ENCODE measurements at places on chromosomes 16 and 17.

- no peak for DNase-seq
These were observed 176.2 kb upstream of the FAM20A start for GRCh38 chr17:68777243-68777855.

DNA sequence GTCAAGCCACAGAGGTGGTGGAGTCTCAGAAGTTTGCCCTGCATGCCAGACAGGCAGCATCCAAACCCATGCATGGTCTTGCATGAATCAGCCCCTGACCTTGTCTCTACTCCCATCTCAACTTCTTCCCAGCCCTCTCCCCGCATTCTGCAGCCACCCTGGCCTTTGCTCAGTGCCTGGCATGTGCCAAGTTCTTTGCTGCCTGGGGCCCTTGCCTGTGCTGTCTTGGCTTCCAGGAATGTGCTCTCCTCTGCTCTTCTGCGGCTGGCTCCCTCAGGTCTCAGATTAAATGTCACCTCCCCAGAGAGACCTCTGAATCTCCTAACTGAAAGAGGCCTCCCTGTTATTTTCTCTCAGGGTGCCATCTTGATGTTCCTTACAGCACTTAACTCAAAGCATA is 17.6 kb downstream of the DRC3 start:
- DNase-seq = no peak

- peak; percentile 83 for DNase-seq
These were observed 18.8 kb downstream of the NCBP3 start for GRCh38 chr17:3827124-3827773.

DNA sequence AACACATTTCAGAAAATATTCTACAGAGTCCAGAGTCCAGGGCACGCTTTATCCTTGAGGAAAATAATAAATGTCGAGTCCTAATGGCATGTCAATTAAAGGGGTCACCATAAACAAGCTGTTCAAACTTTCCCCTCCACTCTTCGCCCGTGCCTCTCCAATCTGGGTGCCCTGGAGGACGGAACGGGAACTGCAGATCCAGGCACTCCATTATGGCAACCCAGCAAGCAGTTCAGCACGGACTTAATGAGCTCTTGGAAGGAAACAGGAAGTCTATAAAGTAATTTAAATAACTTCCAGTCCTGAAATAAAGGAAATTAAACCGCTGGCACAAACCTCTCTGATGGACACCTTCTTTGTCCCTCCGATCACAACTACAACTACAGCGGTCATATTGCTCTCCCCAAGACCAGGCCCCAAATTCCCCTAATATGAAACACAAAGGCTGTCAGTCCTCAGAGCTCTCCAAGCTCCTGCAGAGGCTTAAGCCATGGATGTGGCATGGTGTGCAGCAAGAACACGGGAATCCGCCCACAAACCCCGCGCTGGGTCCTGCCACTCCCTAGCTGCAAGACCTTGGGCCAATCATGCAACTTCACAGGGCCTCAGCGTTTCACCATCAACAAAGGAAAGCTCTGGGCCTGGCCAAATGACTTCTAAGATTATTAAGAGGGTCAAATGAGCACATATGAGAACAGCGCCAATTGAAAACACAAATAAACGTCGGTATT is 52.6 kb downstream of the ZFHX3 start:
- DNase-seq = no peak

DNA sequence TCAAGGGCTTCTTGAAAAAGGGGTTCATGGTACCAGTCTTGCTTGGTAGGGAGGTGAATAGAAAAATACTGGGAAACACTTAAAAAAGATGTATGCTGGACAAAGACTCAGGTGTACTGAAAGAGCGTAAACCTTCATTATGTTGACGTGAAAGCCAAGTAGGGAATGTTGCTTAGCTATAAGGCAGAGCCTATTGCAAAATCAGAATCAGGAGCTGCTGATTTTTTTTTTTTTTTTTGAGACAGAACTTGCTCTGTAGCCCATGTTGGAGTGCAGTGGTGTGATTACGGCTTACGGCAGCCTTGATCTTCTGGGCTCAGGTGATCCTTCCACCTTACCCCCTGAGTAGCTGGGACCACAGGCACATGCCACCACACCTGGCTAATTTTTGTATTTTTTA is 3.9 kb downstream of the TMEM94 start:
- no peak for DNase-seq

GRCh38 chr16:11198828-11199227 is 57.2 kb downstream of the SOCS1 start:
- DNase-seq = no peak

DNA sequence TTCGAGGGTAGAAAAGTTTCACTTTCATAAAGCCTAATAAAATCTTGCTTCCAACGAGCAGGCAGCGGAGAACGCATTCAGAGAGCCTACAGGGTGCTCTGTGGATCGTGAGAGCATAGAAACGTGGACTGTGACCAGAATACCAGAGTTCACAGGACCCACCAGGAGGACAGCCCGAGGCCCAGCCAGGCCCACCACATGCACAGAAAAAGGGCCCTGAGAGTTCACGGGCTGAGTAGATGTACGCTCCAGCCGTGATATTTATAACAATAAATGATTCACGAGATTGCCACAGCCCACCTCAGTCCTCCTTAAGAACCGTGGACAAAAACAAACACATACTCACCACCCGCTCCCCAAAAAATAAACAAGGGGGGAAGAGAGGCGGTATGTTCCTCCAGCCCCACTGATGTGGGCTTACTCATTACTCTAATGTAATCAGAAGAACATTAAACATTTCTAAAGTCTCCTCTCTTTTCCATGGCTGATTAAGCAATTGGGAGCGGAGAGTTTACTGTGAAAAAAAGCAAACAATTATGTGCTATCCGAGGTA is 207.2 kb downstream of the C16orf78 start:
- DNase-seq = no peak

DNA sequence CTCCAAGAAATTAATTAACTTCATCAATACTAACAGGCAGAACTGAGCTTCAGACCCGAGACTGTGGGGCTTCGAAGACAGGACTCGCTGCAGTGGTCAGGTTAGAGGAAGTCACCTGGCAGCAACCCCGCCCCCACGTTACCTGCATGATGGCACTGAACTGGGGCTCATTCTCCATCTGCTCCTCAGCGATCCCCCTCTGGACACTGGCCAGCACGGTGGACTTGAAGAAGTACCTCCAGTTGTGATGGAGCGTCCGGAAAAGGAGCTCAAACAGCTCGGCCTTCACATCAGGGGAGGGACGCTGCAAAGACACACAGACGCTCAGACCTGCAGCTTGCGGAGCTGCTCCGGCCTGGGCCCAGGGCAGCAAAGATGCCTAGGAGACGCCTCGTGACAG is 40.9 kb upstream of the GSG1L start:
- DNase-seq = no peak

DNA sequence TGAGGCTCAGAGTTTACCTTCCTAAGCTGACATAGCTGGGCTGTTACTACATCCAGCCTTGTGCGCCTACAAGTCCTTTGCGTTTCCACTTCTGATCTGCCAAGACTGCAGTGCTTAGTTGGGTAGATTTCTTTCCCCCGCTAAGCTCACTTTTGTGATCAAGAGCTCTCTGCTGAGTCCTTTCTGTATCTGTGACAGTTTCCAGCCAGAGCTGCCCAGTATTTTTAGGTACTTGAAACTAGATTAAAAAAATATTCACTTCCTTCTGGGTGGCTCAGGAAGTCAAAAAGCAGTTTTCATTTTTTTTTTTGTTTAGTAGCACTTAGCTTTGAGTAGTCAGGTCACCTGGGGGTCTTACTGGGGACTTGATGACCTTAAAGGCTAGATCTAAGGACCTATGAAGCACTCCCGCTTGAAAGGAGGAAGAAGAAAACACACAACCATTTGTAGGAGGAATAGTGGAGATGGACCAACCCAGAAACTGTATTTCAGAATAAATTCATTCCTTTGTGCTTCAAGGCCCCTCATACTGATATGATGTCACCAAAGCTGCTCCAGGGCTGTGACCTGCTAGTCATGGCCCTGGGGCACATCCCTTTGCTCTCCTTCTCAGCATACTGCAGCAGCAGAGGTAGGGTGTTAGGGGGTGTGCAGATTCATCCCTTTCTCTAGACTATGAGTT is 75.6 kb upstream of the HNF1B start:
- no peak for DNase-seq

GRCh38 chr16:19599968-19600716 is 44.6 kb downstream of the VPS35L start:
- DNase-seq = no peak

GRCh38 chr17:8382880-8383142 is 182 bp downstream of the RPL26 start:
- no peak for DNase-seq

DNA sequence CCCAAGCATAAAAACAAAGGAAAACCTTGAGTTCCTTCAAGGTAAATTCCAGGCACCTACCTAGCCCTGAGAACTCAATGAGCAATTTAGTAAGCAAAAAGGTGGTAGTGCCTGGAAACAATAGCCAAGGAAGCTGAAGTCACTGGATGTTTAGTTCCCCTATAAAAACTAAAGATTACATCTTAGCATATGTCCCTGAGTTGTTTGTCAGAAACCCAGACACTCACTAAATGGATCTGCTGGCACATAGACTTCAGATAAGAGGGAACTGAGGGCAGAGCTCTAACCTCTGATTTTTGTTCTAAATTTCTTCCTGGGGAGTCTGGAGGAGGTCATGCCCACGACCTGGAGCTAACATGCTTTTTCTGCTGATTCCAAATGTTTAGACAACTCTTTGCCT is 532.8 kb upstream of the SALL1 start:
- no peak for DNase-seq

GRCh38 chr17:7222093-7222971 is 2.6 kb downstream of the ACADVL start:
- no peak for DNase-seq

DNA sequence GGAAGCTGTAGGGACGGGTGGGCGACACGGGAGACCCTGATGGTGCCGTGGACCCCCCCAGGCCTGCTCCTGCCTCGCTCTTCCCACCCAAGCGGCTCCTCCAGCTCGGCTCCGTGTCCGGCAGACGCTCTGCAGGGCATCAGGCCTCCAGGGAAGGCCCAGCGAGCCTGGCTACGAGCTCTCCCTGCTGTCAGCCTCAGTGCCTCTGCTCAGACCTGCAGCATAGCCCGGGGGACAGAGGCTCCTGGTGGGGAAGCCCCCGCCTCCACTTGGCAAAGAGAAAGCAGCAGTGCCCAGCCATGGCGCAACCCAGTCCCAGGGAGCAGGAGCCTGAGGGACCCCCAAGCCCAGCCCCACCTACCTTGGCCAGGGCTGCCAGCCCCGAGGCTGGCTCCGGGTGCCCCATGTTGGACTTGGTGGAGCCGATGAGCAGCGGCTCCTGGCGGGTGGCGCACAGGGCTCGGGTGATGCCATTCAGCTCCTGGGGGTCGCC is 5.9 kb downstream of the FASN start:
- no peak for DNase-seq

- DNase-seq = no peak
These were observed 120.9 kb upstream of the SMURF2 start for GRCh38 chr17:64783031-64783461.

GRCh38 chr16:47722046-47722445 is 260.9 kb downstream of the PHKB start:
- DNase-seq = no peak

DNA sequence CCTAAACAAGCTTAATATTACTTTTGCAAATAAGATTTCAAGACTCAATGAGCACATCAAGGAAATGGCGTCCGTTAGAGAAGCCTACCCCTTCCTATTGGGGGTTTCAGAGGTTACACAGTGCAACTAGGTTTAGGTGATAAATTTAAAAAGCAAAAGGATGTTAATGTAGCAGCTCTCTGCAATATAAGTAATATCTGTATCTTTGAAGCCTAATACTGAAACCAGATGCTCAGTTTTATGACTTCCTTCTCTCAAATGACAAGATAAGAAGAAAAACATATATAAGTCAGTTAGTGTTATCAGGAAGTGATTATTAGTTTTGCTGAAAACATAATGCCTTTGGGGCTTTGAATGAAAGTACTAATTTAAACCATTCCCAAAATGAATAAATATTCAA is 54.3 kb upstream of the MED13 start:
- DNase-seq = no peak

GRCh38 chr16:63568164-63568563 is 1531.9 kb upstream of the CDH8 start:
- no peak for DNase-seq

DNA sequence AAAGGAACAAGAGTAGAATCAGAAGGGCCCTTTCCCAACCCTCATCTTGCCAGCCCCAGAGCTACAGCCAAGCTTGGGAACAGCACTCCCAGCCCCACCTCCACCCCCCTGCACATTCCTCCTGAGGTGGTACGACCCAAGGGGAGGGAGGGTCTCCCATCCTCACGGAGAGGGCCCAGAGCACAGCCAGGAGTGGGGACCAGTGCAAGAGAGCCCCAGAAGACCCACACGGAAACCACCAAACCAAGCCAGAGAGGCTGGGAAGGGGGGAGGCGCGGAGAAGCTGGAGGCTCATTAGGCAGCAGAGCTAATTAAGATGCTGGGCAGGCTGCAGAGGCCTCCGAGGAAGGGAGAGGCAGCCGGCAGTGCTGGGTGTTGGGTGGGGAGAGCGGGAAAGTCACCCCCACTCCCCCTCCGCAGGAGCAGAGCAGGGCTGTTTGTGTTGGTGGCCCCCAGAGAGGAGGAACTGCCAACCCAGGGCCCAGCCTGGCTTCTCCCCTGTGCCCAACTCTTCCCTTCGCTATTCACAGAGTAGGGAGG is 2.4 kb downstream of the CACNB1 start:
- no peak for DNase-seq

DNA sequence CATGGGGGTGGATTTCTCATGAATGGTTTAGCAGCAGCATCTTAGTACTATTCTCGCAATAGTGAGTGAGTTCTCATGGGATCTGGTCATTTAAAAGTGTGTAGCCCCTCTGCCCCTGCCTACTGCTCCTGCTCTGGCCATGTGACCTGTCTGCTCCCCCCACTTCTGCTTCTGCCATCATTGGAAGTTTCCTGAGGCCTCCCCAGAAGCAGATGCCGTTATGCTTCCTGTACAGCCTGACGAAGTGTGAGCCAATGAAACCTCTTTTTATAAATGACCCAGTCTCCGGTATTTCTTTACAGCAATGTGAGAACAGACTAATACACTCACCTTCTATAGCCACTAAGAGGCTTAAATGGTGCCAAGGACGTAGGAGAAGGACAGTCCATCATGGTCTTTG is 51.5 kb downstream of the NOL11 start:
- DNase-seq = no peak

DNA sequence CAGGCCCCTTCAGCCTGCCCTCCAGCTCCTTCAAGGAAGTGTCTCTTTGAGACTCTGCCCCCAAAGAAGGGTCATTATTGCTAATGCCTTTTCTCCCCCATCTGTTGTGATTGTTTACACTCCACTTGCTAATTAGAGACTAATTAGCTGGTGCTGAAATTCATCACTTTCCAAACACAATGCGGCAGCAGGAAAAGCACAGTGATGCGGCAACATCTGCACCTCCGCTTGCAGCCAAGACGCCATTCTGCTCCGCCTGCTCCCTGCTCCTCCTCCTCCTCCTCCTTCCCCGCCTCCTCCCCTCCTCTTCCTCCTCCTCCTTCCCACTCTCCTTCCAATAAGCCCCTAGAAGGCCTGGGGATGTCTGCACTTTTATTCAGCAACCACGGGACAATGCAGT is 110.5 kb downstream of the SDK2 start:
- no peak for DNase-seq

GRCh38 chr17:65183736-65184135 is 46.6 kb downstream of the RGS9 start:
- DNase-seq = no peak

All from activated CD8-positive, alpha-beta memory T cell treated with anti-CD3 and anti-CD28 coated beads, Interleukin-2, amount 10 ng/mL, durations not matched to agents 7 days and 5 days (primary cell).